ENCODE measurements at places on chromosomes 12 and 14.

DNA sequence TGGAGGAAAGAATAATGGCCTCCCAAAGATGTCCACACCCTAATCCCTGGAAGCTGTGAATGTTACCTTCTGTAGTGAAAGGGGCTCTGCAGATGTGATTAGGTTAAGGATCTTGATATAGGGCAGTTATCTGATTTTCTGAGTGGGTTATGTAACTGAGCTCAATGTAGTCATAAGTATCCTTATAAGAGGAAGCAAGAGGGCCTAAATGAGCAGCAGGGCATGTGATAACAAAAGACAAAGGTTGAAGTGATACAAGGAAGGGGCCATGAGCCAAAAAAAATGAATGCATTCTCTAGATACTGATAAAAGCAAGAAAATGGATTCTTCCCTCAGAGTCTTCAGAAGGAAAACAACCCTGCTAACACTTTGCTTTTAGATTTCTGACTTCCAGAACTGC is 78.8 kb downstream of the OSBPL8 start:
- DNase-seq = no peak

GRCh38 chr12:104699489-104700190 is 242.9 kb downstream of the CHST11 start:
- DNase-seq = peak; percentile 33

- peak; percentile 50 for DNase-seq
Measured at GRCh38 chr12:121530600-121531355, 50.0 kb downstream of the KDM2B start.

DNA sequence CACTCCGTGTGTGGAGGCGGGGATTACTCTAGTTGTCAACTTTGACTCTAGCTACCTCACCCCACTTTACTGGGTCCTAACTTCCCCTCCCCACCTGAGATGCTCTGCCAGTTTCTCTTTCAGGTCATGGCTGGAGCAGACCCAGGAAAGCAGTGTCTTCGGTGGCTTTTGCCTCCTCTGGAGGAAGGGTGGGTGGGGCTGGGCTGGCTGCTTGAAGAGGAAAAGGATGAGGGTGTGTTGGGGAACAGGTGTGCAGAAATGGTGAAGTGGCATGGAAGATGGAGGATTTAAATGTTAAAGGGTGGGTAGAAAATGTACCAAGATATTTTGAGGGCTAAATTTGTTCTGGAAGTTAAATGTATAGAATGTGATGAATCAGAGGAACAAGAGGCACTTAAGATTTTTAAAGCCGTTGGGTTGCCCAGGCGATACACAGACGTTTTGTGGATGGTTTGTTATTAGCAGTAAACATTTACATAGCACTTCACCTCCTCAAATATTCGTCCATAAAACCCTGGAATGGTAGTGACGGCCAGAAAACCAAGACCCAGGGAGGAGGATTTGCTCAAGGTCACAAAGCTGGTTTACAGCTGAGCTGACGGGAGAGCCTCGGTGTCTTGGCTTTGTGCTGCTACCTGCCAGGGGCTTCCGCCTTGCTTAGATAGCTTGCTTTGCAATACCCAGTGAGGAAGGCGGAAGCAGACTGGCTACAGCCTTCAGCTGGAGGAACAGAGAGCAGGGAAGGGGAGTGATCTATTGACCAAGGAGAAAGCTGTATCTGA is 72.2 kb upstream of the PRMT8 start:
- no peak for DNase-seq

GRCh38 chr12:108240027-108240785 is 98.9 kb downstream of the CMKLR1 start:
- DNase-seq = no peak

GRCh38 chr14:33435911-33436689 is 497.4 kb downstream of the NPAS3 start:
- no peak for DNase-seq

DNA sequence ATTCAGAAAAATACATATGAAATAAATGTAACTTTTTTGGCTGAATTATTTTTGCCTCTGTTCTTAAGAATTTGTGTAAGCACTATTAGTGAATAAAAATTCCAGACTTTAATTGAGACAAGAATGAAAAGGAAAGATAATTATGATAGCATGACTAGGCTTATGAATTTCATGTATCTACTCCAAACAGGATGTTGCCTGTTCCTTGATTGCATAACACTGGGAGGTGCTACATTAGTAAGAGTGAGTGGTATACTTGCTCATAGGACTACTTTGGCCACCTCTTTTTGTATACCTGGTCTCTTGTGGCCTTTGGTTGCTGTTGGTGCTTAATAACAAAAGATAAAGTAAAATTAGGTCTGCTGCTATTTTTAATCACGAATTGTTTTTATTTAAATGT is 112.8 kb downstream of the NAV3 start:
- no peak for DNase-seq

- no peak for DNase-seq
Measured at GRCh38 chr14:93903342-93904184, 23.6 kb upstream of the FAM181A start.

DNA sequence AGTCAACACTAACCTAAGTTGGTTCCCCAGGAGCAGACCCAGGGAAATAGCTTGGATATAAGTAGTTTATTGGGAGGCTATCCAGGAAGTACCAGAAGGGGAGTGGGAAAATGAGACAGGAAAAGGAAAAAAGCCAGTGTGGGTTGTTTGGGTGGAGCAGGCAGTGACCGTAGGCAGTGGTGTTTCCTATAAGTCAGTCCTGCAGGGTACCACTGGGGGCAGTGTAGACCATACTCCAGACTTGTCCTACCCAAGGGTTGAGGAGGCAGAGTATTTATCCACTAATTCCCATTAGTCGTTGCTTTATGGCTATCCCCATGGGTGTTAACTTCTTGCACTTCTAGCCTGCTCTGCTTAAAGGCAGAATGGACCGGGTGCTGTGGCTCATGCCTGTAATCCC is 6.4 kb upstream of the CCDC60 start:
- no peak for DNase-seq

DNA sequence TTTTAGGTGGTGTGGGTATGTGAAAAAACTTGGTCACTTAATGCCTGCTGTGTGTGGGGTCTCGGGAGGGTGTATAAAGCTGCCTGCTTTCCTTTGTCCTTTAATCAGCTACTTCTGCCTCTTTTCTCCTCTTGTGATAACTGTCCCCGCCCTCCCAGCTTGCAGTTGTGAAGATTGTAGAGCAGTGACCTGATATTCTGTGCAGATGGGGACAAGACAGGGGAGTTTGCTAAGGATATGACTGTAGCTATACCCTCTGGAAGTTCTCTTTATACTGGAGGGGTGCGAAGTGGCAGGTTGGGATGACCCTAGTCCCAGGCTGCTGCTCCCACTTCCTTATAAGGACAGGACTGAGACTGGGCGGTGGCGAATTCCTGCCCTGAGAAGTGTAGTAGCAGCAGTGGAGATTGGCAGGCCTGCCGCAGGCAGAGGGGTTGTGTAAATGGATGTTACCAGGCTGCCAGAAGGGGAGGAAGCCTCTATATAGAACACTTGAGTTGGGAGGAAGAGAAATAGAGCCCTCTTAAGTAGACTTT is 835 bp downstream of the MYL6 start:
- no peak for DNase-seq

- DNase-seq = no peak
Measured at GRCh38 chr14:104803912-104804410, 3.1 kb downstream of the ZBTB42 start.

- no peak for DNase-seq
Measured at GRCh38 chr12:65533177-65533883, 254.8 kb downstream of the MSRB3 start.

- DNase-seq = no peak
Measured at GRCh38 chr12:104272938-104273337, 30.6 kb upstream of the EID3 start.

GRCh38 chr12:41663598-41664265 is 475.6 kb downstream of the PDZRN4 start:
- no peak for DNase-seq

DNA sequence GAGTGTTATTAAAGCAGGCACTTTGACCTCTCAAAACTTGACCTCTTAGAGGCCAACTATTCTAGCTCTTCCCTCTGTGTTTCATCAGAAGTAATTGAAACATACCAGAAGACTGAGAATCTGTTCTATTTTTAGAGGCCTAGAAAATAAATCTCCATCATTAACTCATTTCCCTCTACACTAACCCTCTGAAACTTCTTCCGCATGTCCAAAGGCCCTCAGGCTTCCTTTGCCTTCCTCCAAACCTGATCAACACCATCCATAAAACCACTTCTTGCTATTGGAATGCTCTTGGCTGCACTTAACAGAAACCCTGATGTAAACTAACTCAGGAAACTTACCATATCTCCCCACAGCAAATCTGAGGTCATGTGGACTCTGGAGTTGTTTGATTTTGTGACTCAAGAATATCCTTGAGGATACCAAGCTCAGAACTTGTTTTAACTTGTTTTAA is 196.4 kb downstream of the RPAP3 start:
- no peak for DNase-seq

- no peak for DNase-seq
Measured at GRCh38 chr12:5395443-5396271, 36.3 kb upstream of the NTF3 start.

GRCh38 chr12:93938317-93938716 is 210.1 kb upstream of the PLXNC1 start:
- no peak for DNase-seq

GRCh38 chr12:712172-712863 is 40.1 kb upstream of the WNK1 start:
- DNase-seq = no peak

GRCh38 chr14:101235335-101236103 is 325.8 kb upstream of the DIO3 start:
- DNase-seq = peak; percentile 48

DNA sequence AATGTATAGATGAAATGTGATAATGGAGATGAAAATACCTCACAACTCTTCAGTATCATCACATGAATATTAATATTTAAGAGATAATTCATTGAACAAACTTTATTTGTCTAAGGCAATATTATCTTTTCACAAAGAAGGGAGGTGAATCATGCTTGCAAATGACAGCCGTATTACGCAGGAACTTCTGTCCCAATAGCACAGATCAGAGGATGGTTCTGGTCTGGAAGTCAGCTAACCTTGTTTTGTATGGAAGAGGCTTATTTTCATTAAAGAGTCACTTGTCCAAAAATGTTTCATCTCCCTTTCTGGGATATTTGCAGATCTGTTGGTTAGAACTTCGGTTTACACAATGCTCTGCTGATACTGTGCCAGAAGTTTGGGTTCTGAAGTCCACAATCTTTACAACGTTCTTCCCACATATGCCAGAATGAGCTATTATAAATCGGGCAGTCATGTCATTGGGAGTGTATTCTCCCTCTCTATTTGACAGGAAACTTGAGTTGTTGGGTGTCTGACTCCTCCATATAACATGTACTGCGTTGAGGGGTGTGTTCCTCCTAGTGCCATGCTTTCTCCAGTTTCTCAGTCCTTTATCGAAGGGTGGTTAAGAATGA is 29.8 kb downstream of the YY1 start:
- no peak for DNase-seq

- no peak for DNase-seq
Measured at GRCh38 chr14:33110737-33111443, 172.2 kb downstream of the NPAS3 start.

DNA sequence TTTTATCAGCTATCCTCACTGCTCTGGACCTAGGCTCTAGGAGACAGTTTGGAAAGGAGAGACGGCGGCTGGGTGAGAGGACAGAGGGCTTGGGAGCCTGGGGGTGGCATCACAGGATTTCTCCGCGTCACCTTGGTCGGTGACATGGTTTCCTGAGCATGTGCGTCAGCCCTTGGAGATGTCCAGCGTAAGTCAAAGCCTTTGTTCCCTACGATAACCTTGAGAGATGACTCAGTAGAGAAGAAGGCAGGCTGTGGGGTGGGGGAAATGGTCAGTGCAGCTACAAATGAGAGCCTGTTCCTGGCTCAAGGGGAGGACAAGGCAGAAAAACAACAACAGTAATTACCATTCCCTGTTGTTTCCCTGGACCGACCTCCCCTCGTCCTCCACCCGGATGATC is 90.2 kb upstream of the TBX3 start:
- no peak for DNase-seq

- DNase-seq = no peak
Measured at GRCh38 chr12:50166799-50167048, 445 bp downstream of the CERS5 start.

GRCh38 chr12:18919871-18920511 is 182.1 kb downstream of the CAPZA3 start:
- no peak for DNase-seq

DNA sequence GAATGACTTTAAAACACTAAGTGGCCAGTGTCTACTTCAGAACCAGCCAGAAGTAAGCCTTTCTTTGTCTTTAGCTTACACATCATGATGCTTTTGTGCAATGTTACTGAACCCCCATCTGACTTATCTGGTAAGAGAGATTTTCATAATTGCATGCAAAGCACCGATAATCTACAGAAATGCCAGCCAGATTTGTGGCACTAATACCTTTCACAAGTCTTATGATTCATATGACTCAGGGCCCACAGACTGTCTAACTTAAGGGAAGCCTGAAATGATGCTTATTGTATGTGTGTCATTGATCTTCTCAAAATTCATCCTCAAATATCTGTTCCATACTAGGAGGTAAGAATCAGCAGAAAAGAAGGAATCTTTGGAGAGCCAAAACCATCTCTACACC is 18.0 kb downstream of the IGF1 start:
- DNase-seq = no peak

DNA sequence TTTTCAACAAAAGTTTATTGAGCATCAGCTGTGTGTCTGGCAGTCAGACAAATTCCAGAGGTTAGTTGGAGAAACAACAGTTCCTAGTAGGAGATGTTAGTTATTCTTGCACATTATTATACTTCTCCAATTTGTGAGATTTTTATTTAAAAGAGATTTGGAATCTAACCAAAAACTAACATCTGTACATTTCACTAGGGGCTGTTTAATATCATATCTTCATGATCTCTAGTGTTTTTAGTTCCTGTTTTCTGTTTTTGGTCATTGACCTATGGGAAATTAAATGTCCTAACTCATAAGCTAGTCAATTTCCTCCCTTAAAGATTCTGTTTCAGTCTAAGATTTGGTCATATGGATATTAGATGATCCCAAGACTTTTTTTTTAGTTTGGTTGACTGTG is 34.1 kb upstream of the KLHDC2 start:
- no peak for DNase-seq

GRCh38 chr14:56004323-56004722 is 113.9 kb upstream of the PELI2 start:
- DNase-seq = no peak

DNA sequence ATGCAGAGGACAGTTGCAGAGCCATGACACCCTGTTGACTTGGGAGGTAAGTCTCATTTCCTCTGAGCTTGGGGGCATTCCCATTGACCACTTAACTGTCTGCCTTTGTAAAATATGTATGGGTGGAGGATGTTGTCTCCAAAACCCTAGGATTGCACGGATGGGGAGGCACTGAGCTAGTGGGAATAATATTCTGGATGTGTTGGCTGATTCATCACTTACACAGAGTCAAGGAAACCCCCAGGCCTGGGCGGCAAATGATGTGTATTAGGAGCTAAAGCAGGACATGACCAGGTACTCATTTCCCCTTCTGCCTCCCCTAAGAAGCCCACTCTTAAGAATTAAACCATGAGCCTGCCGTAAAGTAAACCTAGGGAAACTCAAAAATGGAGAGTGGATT is 319.4 kb downstream of the VRK1 start:
- no peak for DNase-seq
